ENCODE measurements at places on chromosomes 11 and 22.

DNA sequence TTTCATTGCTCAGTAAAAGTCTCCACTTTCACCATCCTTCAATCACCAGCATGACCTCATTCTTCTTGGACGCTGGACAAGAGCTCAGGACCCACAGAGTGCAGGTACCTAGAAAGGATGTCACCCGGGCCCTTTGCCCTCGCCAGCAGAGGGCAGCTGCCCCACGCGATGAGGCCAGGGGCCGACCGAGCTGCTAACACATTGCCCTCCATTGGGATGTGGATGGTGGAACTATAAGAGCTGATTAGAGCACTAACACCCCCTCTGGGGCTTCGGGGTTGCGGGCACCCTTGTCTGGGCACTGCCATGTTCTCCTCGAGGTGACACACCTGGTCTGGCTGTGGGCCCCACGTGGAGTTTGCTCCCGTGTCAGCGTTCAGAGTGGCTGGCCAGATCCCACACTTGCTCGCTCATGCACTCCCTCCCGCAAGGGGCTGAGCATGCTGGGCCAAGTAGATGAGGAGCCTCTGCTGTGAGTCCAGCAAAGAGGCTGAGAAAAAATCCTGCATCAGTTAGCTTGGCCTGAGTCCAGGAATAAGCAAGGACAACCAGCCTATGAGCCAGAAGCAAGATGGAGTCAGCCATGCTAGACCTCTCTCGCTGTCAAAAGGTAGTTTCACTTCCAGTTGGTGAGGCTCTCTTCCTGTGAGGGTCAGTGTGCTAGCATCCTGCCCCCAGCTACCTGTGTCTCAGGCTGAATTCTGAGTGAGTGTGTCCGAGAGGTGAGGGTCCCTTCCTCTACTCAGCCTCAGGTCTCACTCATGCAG lies 9.8 kb downstream of the KRTAP5-6 start:
- H3K27me3 ChIP-seq, result no peaks in the 10 kb centered on the region
- no peak for DNase-seq
- no peak overlapping the region for H3K27ac ChIP-seq
- H3K4me1 ChIP-seq, result no peaks in the 10 kb centered on the region
- no peak overlapping the region for H3K4me3 ChIP-seq

GRCh38 chr22:28917747-28918549 lies 34.6 kb downstream of the ZNRF3 start:
- no peak overlapping the region for H3K27ac ChIP-seq
- no peaks in the 10 kb centered on the region for H3K36me3 ChIP-seq
- peaks cover 23% of the 10 kb centered on the region for H3K4me1 ChIP-seq
- no peak overlapping the region for H3K4me3 ChIP-seq
- no peaks in the 10 kb centered on the region for H3K27me3 ChIP-seq

GRCh38 chr22:46045459-46046298 lies 68.7 kb upstream of the WNT7B start:
- H3K4me3 ChIP-seq, result no peak overlapping the region
- no peaks in the 10 kb centered on the region for H3K27me3 ChIP-seq

DNA sequence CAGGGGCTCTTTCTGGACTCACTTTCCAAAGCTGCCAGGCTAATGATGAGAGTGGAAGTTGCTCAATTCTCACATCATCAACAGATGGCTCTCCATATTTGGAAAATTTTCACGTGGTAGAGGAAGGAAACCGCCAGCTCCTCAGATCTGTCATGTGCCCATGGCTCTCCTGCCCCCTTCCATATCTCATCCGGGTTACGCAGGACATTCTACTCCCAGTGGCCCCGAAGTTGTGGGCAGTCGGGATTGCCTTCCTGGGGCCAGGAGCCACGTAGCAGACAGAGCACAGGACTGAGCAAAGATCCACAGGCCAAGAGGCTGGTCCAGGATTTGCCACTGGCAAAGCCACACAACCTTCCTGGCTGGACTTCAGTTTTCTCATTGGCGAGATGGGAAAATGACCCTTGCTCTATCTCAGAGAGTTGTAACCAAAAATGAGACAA lies 38.8 kb downstream of the RPUSD4 start:
- H3K27me3 ChIP-seq, result no peaks in the 10 kb centered on the region
- H3K4me1 ChIP-seq, result no peaks in the 10 kb centered on the region
- H3K36me3 ChIP-seq, result no peaks in the 10 kb centered on the region
- DNase-seq, result no peak

DNA sequence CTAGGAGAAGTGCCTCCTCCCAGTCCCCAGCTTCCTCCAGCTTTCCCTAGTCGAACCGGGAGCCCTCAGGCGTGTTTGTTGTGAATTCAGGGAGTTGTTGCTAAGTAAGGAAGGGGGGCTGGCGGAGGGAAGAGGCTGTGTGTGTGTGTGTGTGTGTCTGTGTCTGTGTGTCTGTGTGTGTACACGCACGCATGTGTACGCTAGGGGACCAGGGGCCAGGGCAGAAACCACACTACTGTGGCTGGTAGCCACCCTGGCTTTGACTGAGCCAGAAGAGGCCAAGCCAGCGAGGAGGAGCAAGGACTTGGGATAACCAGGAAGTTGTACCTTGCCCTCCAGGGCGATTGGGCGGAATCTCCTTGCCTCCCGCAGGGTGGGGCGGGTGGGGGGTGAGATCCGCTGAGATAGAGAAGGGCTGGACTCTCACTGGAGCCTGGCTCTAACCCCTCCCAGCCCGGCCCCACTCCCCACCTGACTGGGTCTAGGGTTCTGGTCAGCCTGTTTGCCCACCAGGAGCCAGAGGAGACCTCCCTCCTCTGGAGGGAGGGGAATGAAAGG lies 7.5 kb downstream of the BCL9L start:
- no peak overlapping the region for H3K4me3 ChIP-seq
- H3K36me3 ChIP-seq, result no peaks in the 10 kb centered on the region
- H3K27ac ChIP-seq, result peak overlapping the region; percentile 56
- H3K4me1 ChIP-seq, result peaks cover 93% of the 10 kb centered on the region
- DNase-seq, result peak; percentile 53

DNA sequence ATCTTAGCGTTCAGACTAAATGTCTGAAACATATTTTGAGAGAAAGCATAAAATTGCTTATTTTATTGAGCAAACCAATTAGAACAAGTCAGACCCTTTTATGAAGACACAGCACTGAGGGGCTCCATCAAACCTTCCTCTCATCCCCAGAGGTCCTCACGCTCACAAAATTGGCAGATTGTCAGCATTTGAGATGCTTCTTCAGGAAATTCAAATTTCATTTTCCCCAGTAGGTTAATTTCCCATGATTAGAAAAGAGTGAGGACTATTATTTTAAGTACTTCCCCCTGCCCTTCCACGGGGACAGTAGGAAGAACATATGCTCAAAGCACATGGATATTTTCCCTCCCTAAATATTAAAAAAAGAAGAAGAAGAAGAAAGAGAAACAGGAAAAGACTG lies 851.8 kb downstream of the BRD1 start:
- H3K4me3 ChIP-seq, result no peak overlapping the region
- H3K4me1 ChIP-seq, result no peaks in the 10 kb centered on the region
- H3K36me3 ChIP-seq, result no peaks in the 10 kb centered on the region

DNA sequence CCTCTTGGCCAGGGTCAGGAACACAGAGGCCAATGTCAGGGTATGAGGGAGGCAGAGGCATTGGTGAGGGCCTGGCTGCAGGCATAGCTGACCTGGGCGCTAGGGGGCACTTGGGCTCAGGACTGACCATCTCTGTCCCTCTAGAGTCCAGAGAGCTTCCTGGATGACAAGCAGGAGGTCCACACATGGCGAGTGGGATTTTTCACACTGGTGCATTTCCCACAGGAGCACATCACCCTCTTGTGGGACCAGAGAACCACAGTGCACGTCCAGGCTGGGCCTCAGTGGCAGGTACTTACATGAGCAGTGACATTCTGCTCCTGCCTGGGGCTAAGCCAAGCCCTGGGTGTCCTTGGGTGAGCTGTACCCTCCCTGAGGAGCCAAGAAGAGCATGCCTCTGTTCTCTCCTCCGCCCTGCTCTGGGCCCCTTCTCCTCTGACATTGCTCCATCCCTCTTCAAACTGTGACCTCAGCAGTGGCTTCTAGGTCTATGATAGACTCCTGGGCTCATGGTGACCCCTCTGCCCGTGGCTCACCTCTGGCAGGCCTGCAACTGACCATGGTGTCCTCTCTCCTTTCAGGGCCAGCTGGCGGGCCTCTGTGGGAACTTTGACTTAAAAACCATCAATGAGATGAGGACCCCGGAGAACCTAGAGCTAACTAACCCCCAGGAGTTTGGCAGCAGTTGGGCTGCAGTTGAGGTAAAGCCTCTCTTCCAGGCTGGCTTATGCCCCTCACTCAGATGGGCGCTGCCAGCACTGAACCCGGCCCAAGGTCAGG lies 46.6 kb downstream of the OTOG start:
- no peak overlapping the region for H3K27ac ChIP-seq
- no peaks in the 10 kb centered on the region for H3K4me1 ChIP-seq

DNA sequence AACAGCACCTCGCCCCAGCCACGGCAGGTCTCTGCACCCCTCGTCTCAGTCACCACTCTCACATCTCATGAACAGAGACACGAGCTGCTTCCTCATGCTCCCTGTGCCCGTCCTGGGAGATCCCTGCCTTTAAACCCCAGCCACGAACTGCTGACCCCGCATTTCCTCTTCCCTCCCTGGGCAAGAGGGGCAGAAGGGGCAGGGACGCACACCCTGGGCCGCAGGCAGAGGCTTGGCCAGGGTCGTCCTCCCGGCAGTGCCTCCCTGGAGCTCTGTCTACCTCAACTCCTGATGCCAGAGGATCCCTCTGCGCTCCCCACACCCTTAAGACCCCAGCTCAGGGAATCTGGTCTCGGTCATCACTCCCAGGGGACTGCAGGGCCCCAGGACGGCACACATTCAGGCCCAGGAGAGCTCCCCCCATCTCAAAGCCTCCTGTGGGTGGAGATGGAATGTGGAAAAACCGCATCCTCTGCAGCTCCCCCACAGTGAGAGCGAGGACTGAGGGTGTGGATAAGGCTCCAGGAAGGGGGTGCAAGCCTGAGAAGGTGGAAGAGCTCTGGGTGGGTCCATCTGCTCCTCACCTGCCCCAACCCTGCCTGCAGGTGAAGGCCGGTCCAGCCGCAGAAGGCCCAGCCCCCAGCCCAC lies 1.2 kb downstream of the BID start:
- no peaks in the 10 kb centered on the region for H3K27me3 ChIP-seq
- DNase-seq, result no peak
- peak overlapping the region; percentile 73 for H3K4me3 ChIP-seq
- H3K36me3 ChIP-seq, result no peaks in the 10 kb centered on the region
- peaks cover 35% of the 10 kb centered on the region for H3K4me1 ChIP-seq
- no peak overlapping the region for H3K27ac ChIP-seq

DNA sequence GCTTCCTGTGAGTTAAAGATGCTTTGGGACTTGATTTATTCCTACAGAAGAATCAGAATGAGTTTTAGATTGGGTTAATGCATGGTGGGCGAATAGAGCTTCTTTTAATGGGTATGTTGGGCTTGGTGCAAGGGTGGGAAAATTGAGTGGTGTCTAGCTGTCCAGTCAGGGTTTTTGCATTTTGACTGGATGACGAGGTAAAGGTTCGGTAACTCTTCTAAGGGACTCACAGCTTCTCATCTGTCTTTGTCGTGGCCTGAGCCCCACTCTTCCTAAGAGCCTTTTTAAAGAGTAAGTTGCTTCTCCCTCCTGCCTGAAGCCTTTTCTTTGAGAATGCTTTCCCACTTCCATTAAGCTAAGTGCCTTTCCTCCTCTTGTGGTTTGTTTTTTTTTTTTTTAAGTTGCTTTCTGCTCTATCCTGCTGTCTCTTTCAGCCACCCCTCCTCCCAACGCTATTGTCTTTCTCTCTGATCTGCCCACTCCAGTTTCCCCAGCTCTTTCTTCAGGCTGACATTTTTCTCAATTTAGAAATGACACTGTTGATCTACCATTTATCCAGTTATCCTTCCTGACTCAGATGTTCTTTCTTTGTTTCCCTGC lies 1.1 kb downstream of the DPF2 start:
- no peak for DNase-seq
- H3K27ac ChIP-seq, result no peak overlapping the region
- H3K4me1 ChIP-seq, result peaks cover 5% of the 10 kb centered on the region
- peak overlapping the region; percentile 73 for H3K4me3 ChIP-seq
- no peaks in the 10 kb centered on the region for H3K27me3 ChIP-seq

GRCh38 chr11:43681401-43681942 lies 934 bp downstream of the HSD17B12 start:
- H3K4me1 ChIP-seq, result no peaks in the 10 kb centered on the region
- H3K4me3 ChIP-seq, result peak overlapping the region; percentile 66
- peaks cover 9% of the 10 kb centered on the region for H3K36me3 ChIP-seq
- H3K27me3 ChIP-seq, result no peaks in the 10 kb centered on the region
- DNase-seq, result no peak

GRCh38 chr11:119057000-119057769 lies at the start of gene HYOU1:
Gene HYOU1 (minus strand): TSS chr11:119057205. CDS start chr11:119056160, 1,045 bp downstream.
- peak; percentile 99 for DNase-seq
- H3K27me3 ChIP-seq, result no peaks in the 10 kb centered on the region
- peak within 1 kb of the TSS; percentile 82 for H3K4me3 ChIP-seq
- H3K36me3 ChIP-seq, result peaks cover 31% of the 10 kb centered on the region
- H3K27ac ChIP-seq, result peak within 1 kb of the TSS; percentile 86

DNA sequence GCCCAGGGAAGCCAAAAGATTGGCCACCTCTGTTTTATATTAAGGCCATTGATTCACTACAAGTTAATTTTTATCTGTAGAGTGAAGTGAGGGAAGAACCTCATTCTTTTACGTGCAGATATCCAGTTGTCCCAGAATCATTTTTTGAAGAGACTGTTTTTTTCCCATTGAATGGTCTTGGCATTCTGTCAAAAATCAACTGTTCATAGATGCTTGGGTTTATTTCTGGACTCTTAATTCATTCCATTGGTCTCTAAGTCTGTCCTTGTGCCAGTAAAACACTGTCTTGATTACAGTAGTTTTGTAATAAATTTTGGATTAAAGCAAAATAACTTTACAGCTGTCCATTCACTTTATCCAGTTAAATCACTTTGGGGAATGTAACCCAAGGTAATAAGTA lies 26.8 kb downstream of the WBP2NL start:
- no peaks in the 10 kb centered on the region for H3K36me3 ChIP-seq
- no peak overlapping the region for H3K4me3 ChIP-seq
- DNase-seq, result no peak
- no peak overlapping the region for H3K27ac ChIP-seq

- H3K4me3 ChIP-seq, result no peak overlapping the region
- no peak overlapping the region for H3K27ac ChIP-seq
- no peak for DNase-seq
- no peaks in the 10 kb centered on the region for H3K4me1 ChIP-seq
- H3K36me3 ChIP-seq, result no peaks in the 10 kb centered on the region
Measured at GRCh38 chr11:71538666-71538990, 803 bp downstream of the KRTAP5-8 start.

DNA sequence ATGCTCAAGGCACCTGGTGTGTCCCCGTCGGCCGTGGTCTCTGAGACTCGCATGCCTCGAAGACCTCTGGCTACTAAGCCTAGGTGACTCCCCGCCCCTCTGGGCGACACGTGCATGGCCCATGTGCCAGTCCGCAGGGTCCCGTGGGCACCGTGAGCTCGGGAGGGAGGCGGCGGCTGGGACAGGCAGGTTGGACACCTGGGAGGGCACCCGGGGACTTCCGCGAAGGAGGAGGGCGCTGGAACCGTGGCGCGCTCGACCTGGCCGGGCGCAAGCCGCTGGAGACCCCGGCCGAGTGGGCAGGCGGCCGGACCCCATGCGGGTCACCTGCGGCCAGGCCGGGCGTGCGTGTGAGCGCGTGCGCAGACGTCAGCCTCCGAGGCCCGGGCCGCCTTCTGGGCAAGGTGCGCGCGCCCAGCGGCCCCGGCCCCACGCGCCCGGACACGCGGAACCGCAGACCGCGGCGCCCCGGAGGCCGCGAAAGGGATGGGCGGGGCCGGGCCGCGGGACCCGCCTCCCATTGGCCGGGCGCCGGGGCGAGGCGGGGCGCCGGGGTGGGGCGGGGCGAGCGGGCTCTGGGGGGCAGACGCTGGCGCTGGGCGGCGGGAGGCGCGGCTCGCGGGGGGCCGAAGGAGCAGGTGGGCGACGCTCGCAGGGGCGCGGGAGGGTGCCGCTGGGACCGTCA lies 579 bp upstream of the RASD2 start:
- peaks cover 13% of the 10 kb centered on the region for H3K4me1 ChIP-seq
- H3K36me3 ChIP-seq, result no peaks in the 10 kb centered on the region
- H3K27ac ChIP-seq, result no peak overlapping the region
- H3K27me3 ChIP-seq, result no peaks in the 10 kb centered on the region
- peak overlapping the region; percentile 58 for H3K4me3 ChIP-seq
- peak; percentile 98 for DNase-seq

All from SK-N-SH (cell line).